ENCODE measurements at places on chromosomes 11 and 22. TPM values are rescaled to one million over a fixed set of nuclear protein-coding genes. Genes with fewer than 3 reads are reported as not detected.

The TUB gene
- total RNA-seq: under 0.01 TPM

The ROBO3 gene
- total RNA-seq: 8.5 TPM

The CCDC188 gene
- not detected for total RNA-seq

The OR52E8 gene
- total RNA-seq: not detected

The GLB1L3 gene
- total RNA-seq: 1.3 TPM

The MRTFA gene
- total RNA-seq: 15.0 TPM

The OTOG gene
- not detected for total RNA-seq

The CCDC15 gene
- 3.1 TPM for total RNA-seq

The MS4A15 gene
- total RNA-seq: not detected

The HTR3B gene
- total RNA-seq: not detected

The IGLL5 gene
- not detected for total RNA-seq

Data from nasal cavity respiratory epithelium epithelial cell of viscerocranial mucosa (primary cell).